ENCODE measurements at places on chromosomes 7 and 10. TPM values are rescaled to one million over a fixed set of nuclear protein-coding genes. Genes with fewer than 3 reads are reported as not detected.

PCBD1 gene
- 59.4 TPM for total RNA-seq

ATOH7 gene
- total RNA-seq: not detected

DNA sequence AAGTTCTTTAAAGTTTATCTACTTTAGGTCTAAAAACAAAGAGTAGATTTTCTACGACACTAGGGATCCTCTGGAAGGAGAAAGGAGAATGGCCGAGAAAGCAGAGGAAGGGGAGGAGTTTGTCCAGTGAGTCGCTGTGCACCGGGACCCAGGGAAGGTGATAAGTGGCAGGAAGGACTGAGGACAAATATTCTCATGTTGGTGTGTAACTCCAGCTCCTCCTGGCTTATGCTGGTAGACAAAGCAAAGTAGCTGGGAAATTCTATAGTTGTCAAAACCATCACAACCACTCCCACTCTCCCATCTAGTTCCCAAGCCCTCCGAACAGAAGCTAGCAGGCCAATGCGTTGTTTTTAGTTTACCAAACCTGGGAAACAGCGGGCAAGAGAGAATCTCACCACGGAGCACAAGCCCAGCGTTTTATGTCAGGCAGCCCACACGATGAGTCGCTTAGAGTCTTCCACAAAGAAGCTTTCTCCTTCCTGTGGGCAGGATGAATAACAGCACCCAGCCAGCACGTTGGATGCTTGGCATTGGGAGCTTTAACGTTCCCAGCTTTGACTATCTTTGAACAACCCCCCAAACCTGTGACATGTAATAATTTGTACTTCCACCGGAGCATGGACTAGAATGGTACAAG lies 32.9 kb upstream of the JCAD start:
- no peaks in the 10 kb centered on the region for H3K27me3 ChIP-seq
- H3K36me3 ChIP-seq: no peaks in the 10 kb centered on the region
- DNase-seq: no peak
- H3K4me3 ChIP-seq: no peak overlapping the region

NKX2-3 gene
- total RNA-seq: 5.8 TPM

ZP3 gene
- total RNA-seq: 1.4 TPM

- H3K4me1 ChIP-seq: peaks cover 67% of the 10 kb centered on the region
- no peak overlapping the region for H3K4me3 ChIP-seq
- H3K36me3 ChIP-seq: no peaks in the 10 kb centered on the region
- peak overlapping the region; percentile 16 for H3K27ac ChIP-seq
- DNase-seq: no peak
Measured at GRCh38 chr10:30813872-30814481, 184.4 kb upstream of the LYZL2 start.

DNA sequence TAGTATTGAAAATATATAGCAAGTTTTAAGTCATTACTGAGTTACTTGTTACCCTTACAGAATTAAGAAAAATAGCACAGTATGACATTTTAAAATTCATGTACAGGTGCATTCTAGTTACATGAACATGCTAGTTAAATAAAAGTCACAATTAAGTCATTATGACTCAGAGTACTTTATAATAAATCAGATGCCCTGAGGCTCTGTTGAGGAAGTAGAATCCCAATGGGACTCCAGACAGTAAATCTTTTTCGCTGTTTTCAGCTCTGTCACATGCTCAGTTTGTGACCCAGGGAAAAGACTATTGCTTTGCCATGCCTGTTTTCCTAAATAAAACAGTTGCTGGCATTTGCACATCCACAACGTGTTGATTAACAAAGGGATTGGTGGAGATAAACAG lies 21.0 kb downstream of the NUDT13 start:
- H3K27ac ChIP-seq: no peak overlapping the region
- no peak overlapping the region for H3K4me3 ChIP-seq
- DNase-seq: no peak
- H3K4me1 ChIP-seq: no peaks in the 10 kb centered on the region
- H3K36me3 ChIP-seq: peaks cover 100% of the 10 kb centered on the region

GRCh38 chr7:11831156-11831735 lies 752 bp downstream of the THSD7A start:
- H3K36me3 ChIP-seq: no peaks in the 10 kb centered on the region
- H3K27me3 ChIP-seq: peaks cover 8% of the 10 kb centered on the region
- peak overlapping the region; percentile 71 for H3K4me3 ChIP-seq
- peak; percentile 56 for DNase-seq

DNA sequence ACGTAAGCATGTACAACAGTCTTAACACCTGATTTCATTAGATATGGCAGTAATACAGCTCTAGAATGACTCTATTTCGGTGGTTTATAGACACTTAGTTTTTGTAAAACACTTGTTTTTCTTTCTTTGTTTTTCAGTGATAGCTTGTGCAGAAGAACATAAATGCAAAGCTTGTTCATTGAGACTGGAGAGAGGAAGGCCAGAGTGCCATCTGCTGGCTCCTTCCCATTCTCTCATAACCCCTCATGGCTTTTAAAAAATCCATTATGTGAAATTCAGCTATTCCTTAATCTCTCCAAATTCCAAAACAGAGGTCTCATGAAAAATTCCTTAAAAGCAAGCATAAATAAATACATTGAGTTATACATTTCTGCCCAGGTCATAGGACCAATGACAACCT lies 76.3 kb downstream of the CACNB2 start:
- no peak for DNase-seq
- no peaks in the 10 kb centered on the region for H3K27me3 ChIP-seq
- no peaks in the 10 kb centered on the region for H3K36me3 ChIP-seq
- H3K4me1 ChIP-seq: no peaks in the 10 kb centered on the region

- no peaks in the 10 kb centered on the region for H3K36me3 ChIP-seq
- H3K27ac ChIP-seq: no peak overlapping the region
- peaks cover 7% of the 10 kb centered on the region for H3K4me1 ChIP-seq
- DNase-seq: no peak
Measured at GRCh38 chr7:129807863-129808262, 144.9 kb downstream of the UBE2H start.

LGI1 gene
- not detected for total RNA-seq

- no peaks in the 10 kb centered on the region for H3K27me3 ChIP-seq
- H3K27ac ChIP-seq: no peak overlapping the region
- no peaks in the 10 kb centered on the region for H3K36me3 ChIP-seq
- H3K4me1 ChIP-seq: no peaks in the 10 kb centered on the region
Measured at GRCh38 chr10:33258967-33259366, 75.5 kb downstream of the NRP1 start.

- peaks cover 12% of the 10 kb centered on the region for H3K4me1 ChIP-seq
- peaks cover 48% of the 10 kb centered on the region for H3K36me3 ChIP-seq
- H3K27me3 ChIP-seq: no peaks in the 10 kb centered on the region
Measured at GRCh38 chr7:47428768-47429472, 153.0 kb downstream of the TNS3 start.

HMX3 gene
- not detected for total RNA-seq

DNA sequence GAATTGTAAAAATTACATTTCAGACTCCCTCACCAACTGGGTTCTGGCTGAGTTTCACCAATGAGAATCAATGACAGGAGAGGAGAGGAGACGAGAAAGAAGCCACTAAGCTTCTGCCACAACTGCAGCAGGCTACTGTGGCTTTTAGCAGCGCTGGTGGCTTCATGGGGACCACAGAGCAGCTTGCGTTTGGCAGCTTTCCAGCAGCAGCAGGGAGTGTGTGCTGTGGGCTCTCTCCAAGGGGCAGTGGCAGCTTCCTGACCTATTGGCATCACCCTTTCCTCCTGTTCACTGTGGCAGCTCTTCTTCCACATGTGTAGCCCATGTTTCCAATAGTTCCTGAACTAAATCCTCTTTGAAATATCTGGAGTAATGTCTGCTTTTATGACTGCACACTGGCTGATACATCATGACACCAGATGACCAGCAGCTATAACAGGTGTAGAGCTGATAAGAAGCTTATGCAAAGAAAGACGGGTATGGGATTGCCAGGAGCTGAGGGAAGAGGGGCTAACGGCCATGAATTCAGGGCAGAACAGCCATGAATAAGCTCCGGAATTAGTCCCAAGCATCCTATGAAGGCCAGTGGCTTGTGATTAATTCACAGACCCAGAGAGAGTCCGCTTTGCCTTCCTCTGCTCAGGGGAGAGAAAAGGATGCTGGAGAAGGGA lies 46.8 kb downstream of the KCNH2 start:
- no peaks in the 10 kb centered on the region for H3K27me3 ChIP-seq
- no peaks in the 10 kb centered on the region for H3K4me1 ChIP-seq
- peak; percentile 27 for DNase-seq
- H3K36me3 ChIP-seq: no peaks in the 10 kb centered on the region

GRCh38 chr7:89012016-89012415 lies 216.5 kb upstream of the TEX47 start:
- H3K4me1 ChIP-seq: no peaks in the 10 kb centered on the region
- no peaks in the 10 kb centered on the region for H3K27me3 ChIP-seq
- H3K36me3 ChIP-seq: no peaks in the 10 kb centered on the region
- H3K4me3 ChIP-seq: no peak overlapping the region
- DNase-seq: no peak

DNA sequence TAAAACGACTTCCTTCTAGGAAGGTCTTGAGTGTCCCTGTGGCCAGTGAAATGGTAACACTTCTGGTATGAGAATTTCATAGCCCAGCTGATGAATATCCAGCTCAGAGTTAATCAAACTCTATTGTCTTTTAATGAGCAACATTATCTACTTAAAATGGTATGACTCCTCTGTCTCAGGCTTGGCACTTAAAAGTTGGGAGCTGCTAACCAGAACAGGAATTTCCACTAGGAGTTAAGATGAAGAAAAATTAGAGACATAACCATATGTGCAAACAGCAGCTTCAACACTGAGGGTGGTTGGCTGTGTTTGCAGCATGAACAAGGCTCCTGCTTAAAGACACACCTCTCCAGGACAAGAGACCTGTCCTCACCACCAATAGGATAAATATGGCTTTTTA lies 46.8 kb downstream of the CH25H start:
- no peak for DNase-seq
- no peaks in the 10 kb centered on the region for H3K4me1 ChIP-seq
- H3K27me3 ChIP-seq: no peaks in the 10 kb centered on the region
- no peak overlapping the region for H3K4me3 ChIP-seq
- no peak overlapping the region for H3K27ac ChIP-seq

DNA sequence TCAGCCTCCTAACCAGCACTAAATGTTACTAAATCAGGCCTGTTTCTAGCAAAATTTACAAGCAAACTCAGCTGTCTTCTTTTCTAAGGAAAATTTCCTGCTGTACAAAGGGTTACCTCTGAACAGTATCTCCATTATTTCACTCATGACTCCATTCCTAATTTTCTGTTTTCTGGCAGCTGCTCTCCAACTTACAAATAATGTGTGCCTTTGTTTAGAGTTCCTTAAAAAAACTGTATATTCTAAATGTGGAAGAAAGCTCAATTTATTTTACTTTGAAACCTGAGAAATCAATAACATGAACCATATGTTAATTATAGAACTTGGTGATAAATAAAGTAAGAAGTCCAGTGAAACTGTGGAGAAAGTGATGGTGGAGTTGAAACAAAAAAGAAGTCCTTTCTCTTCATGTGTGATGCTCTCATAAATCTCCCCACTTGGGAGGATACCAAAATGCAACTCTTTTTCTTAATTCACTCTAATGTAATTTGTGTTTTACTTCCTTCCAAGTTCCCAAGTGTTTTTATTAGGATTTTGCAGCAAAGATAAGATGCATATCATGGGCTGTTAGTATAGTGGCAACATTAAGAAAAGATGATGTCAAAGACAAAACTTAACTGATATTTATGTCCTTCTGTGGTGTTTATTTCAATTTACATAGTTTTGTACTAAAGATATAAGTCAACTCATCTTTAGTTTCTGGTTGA lies 74.8 kb downstream of the CDK6 start:
- peak; percentile 21 for DNase-seq
- H3K27me3 ChIP-seq: no peaks in the 10 kb centered on the region
- no peak overlapping the region for H3K4me3 ChIP-seq
- H3K4me1 ChIP-seq: no peaks in the 10 kb centered on the region
- no peaks in the 10 kb centered on the region for H3K36me3 ChIP-seq

- DNase-seq: no peak
- H3K27ac ChIP-seq: no peak overlapping the region
- no peaks in the 10 kb centered on the region for H3K4me1 ChIP-seq
- no peak overlapping the region for H3K4me3 ChIP-seq
- no peaks in the 10 kb centered on the region for H3K27me3 ChIP-seq
- no peaks in the 10 kb centered on the region for H3K36me3 ChIP-seq
Measured at GRCh38 chr7:19305698-19306097, 160.5 kb upstream of the FERD3L start.

DNA sequence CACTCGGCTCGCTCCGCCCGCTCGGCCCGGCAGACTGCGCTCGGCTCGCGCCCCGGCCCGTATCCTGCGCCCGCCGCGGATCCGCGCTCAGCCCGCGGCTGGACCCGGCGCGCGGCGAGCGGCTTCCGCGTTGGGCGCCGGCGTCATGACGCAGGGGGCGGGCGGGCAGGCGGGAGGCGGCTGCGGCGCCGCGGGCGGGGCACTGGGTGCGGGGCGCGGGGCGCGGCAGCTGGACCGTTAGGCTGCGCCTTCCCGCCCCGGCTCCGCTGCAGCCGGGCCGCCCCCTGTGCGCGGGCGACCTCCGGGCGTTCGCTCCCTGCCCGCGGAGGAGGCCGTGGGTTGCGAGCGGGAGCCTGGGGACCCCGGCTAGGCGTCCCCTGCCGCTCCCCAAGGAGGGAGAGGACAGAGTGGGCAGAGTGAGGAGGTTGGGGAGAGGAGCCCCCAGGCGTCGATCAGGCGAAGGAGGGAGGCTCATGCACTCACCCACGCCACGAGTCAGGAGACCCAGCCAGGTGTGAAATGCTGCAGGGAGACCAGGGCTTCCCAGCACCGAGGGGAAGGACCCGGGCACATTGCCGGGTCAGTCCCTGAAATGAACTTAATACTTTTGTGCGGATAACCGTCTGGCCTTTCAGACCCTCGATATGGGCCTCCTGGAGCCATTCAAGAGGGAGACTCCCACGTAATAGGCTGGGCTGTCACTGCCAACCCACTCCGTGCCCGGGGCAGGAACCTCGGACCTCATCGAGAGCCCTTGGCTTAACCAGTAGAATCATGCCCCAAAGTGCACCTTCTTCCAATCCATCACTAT lies at the start of gene PIP4K2A:
Gene PIP4K2A (minus strand): TSS at position 100 of the 811 bp plus-strand sequence. CDS start 252 bp downstream, outside the sequence.
- peak; percentile 94 for DNase-seq
- H3K27me3 ChIP-seq: no peaks in the 10 kb centered on the region
- H3K27ac ChIP-seq: peak within 1 kb of the TSS; percentile 85
- H3K4me1 ChIP-seq: no peaks in the 10 kb centered on the region

- no peak overlapping the region for H3K27ac ChIP-seq
- H3K4me3 ChIP-seq: no peak overlapping the region
- no peak for DNase-seq
- no peaks in the 10 kb centered on the region for H3K27me3 ChIP-seq
- H3K4me1 ChIP-seq: no peaks in the 10 kb centered on the region
- H3K36me3 ChIP-seq: no peaks in the 10 kb centered on the region
Measured at GRCh38 chr10:1366322-1366691, 310.1 kb downstream of the WDR37 start.

Measured in stomach (tissue), 19 donors.